HFF-Myc (cell line): ENCODE measurements at places on chromosomes 6 and 20.

GRCh38 chr20:39233755-39234154, 271.6 kb downstream of the DHX35 start:
- DNase-seq, result no peak

DNA sequence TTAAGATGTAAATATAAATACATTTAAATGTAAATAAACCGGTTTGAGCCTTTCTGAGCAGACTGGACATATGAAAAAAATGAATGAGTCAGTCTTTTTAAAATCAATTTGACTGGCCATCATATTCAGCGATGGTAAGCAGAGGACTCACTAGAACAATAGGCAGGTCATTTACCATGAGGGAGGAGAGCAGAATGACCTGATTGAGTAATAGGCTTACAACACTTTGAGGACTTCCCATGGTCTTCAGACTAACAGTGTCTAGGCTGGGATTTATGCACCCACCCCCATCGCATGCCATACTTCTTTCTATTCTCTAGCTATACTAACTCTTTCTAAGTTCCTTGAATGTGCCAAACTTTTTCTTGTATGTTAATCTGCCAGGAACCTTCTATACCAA, 241.9 kb upstream of the RAB32 start:
- no peak for DNase-seq

- no peak for DNase-seq
Measured at GRCh38 chr20:64237316-64237715, 18.2 kb upstream of the PCMTD2 start.

DNA sequence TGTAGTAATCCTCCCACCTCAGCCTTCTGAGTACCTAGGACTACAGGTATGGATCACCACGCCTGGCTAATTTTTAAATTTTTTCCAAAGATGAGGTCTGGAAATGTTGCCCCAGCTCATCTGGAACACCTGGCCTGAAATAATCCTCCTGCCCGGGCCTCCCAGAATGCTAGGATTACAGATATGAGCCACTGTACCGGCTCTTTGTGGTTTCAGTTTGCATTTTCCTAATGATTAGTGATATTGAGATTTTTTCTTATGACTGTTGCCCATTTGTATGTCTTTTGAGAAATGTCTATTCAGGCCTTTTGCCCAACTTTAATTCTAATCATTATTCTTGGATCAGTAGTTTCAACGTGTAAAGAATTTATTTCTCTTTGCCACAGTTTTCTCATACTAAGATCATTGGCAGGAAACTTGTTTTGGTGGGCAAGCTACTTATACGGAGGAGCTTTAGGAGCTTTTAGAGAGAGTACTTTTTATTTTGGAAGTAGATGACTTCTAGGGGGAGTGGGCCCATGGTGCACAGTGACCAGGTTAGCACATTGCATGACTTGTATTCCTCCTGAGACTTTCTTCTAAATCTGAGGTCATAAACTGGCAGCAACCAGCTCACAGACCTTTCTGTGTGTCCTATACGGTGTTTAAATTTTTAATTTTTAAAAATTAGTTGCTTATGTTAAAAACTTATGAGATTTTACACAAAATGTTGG, 62.3 kb downstream of the STK4 start:
- no peak for DNase-seq

GRCh38 chr20:37270576-37271420, 9.2 kb upstream of the GHRH start:
- DNase-seq, result no peak

GRCh38 chr20:51876313-51876940, 74.1 kb upstream of the SALL4 start:
- no peak for DNase-seq

- no peak for DNase-seq
Measured at GRCh38 chr6:85121158-85121557, 328.7 kb upstream of the NT5E start.
